ENCODE measurements at places on chromosomes 4 and X. TPM values are rescaled to one million over a fixed set of nuclear protein-coding genes. Genes with fewer than 3 reads are reported as not detected.

The LINC00632 gene
- total RNA-seq: 0.40 TPM

The GLUD2 gene
- total RNA-seq: 0.79 TPM

The FAM53A gene
- 1.4 TPM for total RNA-seq

The TACC3 gene
- 4.4 TPM for total RNA-seq

The SSX1 gene
- not detected for total RNA-seq

The DNAJB14 gene
- total RNA-seq: 29.6 TPM

The RAB39B gene
- 0.22 TPM for total RNA-seq

The GAR1 gene
- total RNA-seq: 2.2 TPM

The HERC6 gene
- 1.6 TPM for total RNA-seq

The TKTL1 gene
- not detected for total RNA-seq

The FGA gene
- total RNA-seq: not detected
